Activated T-cell treated with anti-CD3 and anti-CD28 coated beads, Interleukin-2, amount 50 U/mL, for 72 hours (primary cell): ENCODE measurements at places on chromosomes 3 and 15.

GRCh38 chr15:83850501-83851245, 196.8 kb downstream of the ADAMTSL3 start:
- no peak for DNase-seq

DNA sequence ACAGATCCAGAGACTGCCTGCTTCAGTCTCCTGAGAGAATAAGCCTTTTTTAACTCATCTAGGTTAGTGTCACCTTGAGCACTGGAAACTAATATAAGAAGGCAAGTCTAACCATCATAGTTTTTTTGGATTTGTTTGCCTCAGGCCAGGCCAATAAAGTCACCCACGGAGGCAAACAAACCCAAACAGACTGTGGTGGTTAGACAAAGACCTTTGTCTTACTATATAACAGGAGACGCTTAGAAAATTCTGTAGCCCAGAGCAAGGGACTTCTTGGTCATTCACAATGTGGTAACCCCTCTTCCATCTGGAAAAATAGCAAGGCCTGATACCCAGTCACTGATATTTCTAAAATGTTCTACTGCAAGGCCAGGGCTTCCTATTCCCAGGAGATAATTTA, 45.3 kb upstream of the PPP2R3A start:
- DNase-seq, result no peak

GRCh38 chr3:122679882-122680474, 661 bp upstream of the PARP14 start:
- DNase-seq, result no peak

DNA sequence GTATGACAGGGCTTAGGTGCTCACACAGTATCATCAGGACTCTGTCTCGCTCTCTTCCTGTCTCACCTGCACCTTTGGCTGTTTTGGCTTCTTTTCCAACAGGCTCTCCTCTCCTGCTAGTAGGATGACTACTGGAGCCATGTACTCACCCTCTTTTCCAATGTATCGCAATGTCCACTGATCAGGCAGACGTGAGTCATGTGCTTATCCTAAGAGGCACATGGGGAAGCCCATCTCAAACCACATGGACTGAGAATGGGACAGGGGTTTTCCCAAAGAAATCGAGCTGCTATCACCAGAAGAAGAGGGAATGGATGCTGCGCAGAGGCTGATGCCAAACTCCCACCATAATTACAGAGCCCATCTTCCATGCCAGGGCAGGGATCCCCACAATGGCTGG, 180.6 kb downstream of the IL5RA start:
- DNase-seq, result no peak

DNA sequence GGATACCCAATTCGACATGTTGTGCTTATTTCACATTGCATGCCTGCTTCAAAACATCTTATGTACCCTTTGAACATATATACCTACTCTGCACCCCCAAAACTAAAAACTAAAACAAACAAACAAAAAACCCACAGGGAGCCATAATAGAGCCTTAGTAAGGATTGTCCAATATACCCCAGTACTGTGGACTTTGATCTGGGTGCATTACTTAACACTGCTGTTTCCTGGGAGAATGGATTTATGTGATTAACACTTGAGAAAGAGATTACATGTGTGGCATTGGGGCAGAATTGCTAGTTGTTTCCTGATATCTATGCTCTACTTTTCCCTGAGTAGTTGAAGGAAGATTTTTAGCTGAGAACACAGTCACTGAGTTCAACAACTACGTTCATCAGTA, 583.4 kb upstream of the ROBO1 start:
- no peak for DNase-seq

- DNase-seq, result no peak
These were observed 323.0 kb upstream of the SEMA6D start for GRCh38 chr15:47394286-47394809.

GRCh38 chr3:163879172-163879571, 1199.1 kb downstream of the SI start:
- no peak for DNase-seq

GRCh38 chr3:184524981-184525336, 36.6 kb upstream of the EPHB3 start:
- DNase-seq, result no peak

- DNase-seq, result no peak
These were observed 37.5 kb downstream of the ZNF710 start for GRCh38 chr15:90038632-90039095.
